ENCODE measurements at places on chromosomes 4 and X.

- DNase-seq, result peak; percentile 70
Measured at GRCh38 chr4:1746265-1746691, 25.0 kb downstream of the TACC3 start.

DNA sequence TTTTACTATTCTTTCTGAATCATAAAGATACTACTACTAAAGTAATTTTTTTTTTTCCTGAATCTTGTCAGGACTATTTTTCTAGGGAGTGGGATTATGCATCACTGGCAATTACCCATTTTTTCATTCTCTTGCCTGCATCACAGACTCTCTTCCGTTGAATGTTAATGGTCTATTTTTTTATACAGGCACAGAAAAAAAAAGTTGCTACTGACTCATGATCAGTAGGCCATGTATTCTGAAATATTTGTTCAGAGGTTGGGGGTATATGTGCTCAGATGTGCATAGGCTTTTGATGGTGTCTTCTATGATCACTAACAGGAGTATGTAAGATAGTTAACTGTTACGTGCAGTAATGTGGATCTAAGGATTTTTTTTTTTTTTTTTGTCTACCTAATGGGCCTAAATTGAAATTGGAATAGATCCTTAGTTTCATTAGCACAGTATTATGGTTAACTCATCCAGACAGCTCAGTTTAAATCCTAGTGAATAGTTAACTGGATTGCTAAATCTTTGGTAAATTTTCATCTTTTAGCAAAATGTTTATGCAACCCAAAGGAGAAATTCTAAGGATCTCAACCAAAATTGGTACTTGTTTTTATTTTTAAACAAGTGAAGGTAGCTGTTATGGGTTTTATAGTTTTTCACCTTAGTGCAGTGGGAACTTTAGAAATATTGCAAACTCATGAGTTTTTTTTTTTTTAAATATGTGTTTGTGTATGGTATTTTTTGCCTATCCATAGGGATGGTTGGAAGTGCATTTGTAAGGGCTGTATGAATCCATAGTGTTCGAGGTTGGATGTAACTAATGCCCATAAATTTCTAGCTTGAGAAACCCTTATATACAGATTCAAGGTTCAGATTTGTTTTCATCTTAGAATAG, 12.1 kb downstream of the BMP2K start:
- DNase-seq, result no peak

DNA sequence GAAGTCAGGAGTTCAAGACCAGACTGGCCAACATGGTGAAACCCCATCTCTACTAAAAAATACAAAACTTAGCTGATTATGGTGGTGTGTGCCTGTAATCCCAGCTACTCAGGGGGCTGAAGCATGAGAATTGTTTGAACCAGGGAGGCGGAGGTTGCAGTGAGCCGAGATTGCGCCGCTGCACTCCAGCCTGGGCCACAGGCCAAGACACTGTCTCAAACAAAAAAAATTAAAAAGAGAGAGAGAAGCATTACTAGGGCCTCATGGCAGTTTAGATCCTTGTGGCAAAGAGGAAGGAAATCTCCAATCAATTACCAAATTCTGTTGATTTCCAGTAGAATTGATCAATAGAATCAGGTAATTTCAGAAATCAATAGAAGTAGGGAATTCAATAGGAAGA, 16.8 kb upstream of the SLC34A2 start:
- no peak for DNase-seq

- no peak for DNase-seq
Measured at GRCh38 chr4:98692411-98692810, 34.0 kb upstream of the TSPAN5 start.

DNA sequence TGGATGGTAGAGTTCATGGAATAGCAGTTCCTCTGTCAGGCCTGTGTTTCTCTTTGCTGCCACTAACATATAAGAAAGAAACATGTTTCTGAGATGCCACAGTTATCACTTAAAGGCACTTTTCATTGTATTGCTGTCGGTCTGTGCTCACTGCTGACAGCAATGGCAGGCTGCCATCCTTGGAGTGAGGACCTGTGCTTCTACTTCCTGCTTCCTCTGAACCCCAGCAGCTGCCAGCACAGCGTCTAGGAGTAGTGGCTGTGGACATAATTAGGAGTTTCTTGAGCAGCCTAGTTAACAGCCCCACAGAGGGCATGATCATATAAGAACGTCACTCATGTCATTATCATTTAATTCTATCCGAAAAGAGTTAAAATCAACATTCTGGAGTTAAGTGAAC, 30.5 kb downstream of the F11 start:
- no peak for DNase-seq

DNA sequence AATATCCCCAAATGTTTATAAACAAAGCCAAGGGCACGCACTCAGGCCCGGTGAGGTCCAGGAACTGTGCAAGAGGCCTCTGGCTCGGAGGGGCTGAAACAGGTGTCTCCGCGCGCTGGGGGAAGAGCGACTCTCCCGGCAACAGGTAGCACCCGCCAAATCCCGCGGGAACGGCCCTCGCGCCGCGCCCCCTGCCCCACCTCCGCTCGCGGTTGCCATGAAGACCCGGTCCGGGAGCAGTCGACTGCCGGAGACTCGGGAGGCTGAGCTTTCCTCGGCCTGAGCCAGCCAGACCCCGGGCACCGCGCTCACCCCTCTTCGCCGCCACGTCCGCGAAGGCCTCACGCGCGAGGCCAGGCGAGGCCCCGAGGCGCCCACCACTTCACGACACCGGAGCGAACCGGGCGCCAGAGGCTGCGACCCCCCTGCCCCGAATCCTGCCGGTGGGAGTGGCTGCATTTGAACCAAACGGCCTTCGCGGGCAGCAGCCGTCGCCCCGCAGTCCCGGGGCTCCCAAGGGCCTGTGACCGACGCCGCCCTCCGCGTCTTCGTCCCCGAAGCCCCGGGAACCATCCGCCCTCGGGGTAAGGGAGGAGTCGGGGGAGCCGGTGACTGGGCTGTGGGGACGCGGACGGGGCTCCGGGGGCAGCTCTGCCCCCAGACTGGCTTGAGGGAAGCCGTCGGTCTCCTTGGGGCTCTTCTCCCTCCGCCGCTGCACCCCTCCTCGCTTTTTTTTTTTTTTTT, at the start of gene NSUN7:
Gene NSUN7 (plus strand): TSS at position 239 of the 744 bp plus-strand sequence. CDS start 739 bp downstream, outside the sequence.
- DNase-seq, result peak; percentile 15

DNA sequence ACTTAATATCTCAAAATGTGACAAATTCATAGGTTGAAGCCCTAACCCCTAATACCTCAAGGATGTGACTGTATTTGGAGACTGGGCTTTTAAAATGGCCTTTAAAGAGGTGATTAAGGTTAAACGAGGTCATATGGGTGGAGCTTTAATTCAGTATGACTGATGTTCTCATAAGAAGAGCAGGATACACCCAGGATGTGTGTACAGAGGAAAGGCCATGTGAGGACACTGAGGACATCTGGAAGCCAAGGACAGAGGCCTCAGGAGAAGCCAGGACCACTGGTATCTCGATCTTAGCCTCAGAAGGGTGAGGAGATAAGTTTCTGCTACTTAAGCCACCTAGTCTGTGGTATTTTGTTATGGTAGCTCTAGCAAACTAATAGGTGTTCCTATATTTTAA, 49.0 kb upstream of the SHISA3 start:
- DNase-seq, result no peak

GRCh38 chr4:26402458-26402857, 81.6 kb downstream of the RBPJ start:
- DNase-seq, result no peak

GRCh38 chr4:182222766-182223165, 20.4 kb upstream of the TENM3 start:
- DNase-seq, result no peak

GRCh38 chrX:139200793-139201192, 329.7 kb upstream of the F9 start:
- DNase-seq, result no peak

DNA sequence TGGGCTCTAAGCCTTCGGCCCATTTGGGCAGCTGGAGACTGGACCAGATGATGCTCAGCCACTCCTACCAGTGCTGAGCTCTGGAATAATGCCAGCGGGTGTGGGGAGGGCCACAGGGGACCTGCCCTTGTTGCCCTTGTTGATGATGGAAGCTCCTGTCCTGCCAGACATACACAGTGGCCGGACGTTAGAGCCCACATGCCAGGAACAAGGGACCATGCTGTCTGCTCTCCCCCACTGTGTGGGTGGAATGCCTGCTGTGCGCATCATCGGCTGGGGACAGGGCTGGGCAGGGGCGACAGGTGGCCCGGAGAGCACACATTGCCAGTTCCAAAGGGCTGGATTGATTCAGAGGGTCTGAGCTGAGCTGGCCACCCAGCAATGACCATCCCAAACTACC, 2.0 kb downstream of the ABLIM2 start:
- no peak for DNase-seq

GRCh38 chr4:109185951-109186350, 116.5 kb downstream of the COL25A1 start:
- DNase-seq, result no peak

DNA sequence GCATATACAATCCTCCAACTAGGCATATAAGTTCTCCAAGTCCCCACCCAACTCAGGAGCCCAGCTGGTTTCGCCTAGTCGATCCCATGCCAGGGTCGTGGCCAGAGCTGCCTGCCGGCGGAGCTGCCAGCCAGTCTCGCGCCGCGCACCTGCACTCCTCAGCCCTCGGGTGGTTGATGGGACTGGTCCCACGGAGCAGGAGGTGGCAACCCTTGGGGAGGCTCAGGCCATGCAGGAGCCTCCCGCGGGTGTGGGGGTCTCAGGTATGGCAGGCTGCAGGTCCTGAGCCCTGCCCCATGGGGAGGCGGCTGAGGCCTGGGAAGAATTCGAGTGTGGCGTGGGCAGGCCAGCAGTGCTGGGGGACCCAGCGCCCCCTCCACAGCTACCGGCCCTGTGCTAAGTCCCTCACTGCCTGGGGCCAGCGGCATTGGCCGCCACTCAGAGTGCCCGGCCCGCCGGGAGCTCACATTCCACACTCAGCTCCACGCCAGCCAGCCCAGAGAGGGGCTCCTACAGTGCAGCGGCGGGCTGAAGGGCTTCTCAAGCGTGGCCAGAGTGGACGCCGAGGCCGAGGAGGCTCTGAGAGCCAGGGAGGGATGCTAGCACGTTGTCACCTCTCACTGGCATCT, 1086.4 kb upstream of the PCDH10 start:
- no peak for DNase-seq

GRCh38 chr4:184100297-184100885, 117.3 kb downstream of the ENPP6 start:
- DNase-seq, result no peak

DNA sequence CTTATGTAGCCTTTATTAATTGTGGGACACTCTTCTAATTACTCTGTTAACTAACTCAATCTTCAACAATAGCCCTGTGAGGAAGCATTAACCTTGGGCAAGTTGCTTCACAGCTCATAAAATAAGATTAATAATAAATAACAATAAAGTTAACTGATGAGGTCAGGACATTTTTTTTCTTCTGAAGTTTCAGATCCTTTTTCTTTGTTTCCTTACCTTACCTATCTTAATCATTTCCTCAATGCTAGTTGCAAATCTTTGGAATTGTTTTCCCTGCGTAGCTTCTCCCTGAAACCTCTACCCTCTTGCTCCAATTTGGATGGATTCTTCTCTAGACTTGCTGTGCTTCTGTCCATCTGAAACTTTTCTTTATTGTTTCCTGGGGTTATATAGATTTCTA, 17.5 kb upstream of the PLAC8 start:
- no peak for DNase-seq

GRCh38 chr4:13162886-13163285, 321.3 kb downstream of the RAB28 start:
- no peak for DNase-seq

DNA sequence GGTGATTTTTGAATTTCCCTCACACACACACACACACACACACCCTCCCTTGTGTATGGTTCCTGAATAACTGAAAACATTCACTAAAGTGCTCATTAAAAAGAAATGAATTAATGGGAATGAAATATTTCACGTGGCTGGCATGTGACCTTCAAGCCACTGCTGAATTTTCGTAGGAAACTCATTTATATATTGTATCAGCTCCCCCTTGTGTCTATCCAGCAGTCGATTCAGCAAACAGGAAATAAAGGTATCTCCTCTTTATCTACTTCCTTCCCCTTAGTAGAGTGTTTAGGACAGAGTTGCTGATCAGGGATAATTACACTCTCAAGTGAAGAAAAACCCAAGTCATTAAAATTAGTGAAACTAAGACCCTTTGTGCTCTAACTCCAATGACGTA, 912.6 kb upstream of the LCORL start:
- DNase-seq, result no peak

- no peak for DNase-seq
Measured at GRCh38 chr4:60726779-60727178, 473.3 kb upstream of the ADGRL3 start.

DNA sequence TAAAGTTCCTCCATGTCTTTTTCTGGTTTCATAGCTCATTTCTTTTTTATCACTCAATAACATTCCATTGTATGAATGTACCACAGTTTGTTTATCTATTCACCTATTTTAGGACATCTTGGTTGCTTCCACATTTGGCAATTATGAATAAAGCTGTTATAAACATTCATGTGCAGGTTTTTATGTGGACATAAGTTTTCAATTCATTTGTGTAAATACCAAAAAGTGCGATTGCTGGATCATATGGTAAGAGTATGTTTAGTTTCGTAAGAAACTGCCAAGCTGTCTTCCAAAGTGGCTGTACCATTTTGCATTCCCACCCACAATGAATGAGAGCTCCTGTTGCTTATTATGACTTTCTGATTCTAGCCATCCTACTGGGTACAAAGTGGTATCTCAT, 36.3 kb upstream of the ZFX start:
- no peak for DNase-seq

- DNase-seq, result no peak
Measured at GRCh38 chr4:17166954-17167353, 268.5 kb upstream of the LDB2 start.

- no peak for DNase-seq
Measured at GRCh38 chr4:6746721-6747293, 30.8 kb downstream of the BLOC1S4 start.

GRCh38 chr4:180449395-180449956, 1793.7 kb upstream of the TENM3 start:
- no peak for DNase-seq

- DNase-seq, result no peak
Measured at GRCh38 chr4:161642708-161643107, 521.1 kb downstream of the FSTL5 start.

GRCh38 chrX:47648376-47648775, 2.0 kb downstream of the ELK1 start:
- no peak for DNase-seq

DNA sequence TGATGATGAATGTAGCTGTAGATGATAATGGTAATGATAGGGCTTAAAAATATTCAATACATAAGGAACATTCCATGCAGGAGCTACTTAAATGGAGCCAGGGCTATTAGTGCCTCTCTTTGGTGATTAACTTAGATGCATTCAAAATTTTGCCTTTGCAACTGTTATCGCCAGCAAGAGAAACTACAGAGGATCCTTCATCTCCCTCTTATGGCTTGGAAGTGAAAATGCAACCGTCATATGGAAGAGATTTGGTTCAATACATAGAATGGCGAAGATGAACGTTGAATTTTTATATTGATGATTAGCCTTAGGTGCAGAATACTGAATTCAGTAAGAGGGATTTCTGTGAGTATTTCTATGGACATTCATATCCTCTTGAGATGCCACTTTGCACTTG, 134.5 kb upstream of the NLGN4X start:
- no peak for DNase-seq

GRCh38 chr4:179163147-179163546, 1720.9 kb upstream of the AGA start:
- DNase-seq, result no peak
